ENCODE measurements at places on chromosomes 6 and 20. TPM values are rescaled to one million over a fixed set of nuclear protein-coding genes. Genes with fewer than 3 reads are reported as not detected.

- DNase-seq: peak; percentile 7
These were observed 166.8 kb downstream of the DST start for GRCh38 chr6:56475736-56476457.

GRCh38 chr6:155327326-155328073, 13.2 kb upstream of the TFB1M start:
- DNase-seq: peak; percentile 86

- no peak for DNase-seq
These were observed 169.3 kb upstream of the BTBD3 start for GRCh38 chr20:11748436-11748835.

LY6G5C gene
- 0.55 TPM for polyA plus RNA-seq

FOXQ1 gene
- polyA plus RNA-seq: 25.3 TPM

GRCh38 chr6:152595499-152595898, 41.7 kb downstream of the SYNE1 start:
- peak; percentile 16 for DNase-seq

ANGPT4 gene
- polyA plus RNA-seq: not detected

DNA sequence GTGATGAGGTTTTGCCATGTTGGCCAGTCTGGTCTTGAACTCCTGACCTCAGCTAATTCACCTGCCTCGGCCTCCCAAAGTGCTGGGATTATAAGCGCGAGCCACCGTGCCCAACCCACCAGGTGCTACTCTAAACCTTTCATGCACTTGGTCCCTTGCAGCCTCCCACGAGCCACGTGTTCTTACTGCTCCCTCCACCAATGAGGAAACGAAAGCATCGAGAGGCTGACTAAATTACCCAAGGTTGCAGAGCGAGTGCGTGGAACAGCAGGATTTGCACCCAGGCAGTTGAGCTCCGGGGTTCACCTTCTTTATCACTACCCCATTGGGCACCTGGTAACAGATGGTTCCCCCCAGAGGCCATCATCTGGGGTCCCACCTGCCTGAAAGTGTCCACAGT, 208.3 kb downstream of the LY86 start:
- DNase-seq: no peak

GRCh38 chr20:16363506-16364319, 209.5 kb downstream of the KIF16B start:
- DNase-seq: no peak

DNA sequence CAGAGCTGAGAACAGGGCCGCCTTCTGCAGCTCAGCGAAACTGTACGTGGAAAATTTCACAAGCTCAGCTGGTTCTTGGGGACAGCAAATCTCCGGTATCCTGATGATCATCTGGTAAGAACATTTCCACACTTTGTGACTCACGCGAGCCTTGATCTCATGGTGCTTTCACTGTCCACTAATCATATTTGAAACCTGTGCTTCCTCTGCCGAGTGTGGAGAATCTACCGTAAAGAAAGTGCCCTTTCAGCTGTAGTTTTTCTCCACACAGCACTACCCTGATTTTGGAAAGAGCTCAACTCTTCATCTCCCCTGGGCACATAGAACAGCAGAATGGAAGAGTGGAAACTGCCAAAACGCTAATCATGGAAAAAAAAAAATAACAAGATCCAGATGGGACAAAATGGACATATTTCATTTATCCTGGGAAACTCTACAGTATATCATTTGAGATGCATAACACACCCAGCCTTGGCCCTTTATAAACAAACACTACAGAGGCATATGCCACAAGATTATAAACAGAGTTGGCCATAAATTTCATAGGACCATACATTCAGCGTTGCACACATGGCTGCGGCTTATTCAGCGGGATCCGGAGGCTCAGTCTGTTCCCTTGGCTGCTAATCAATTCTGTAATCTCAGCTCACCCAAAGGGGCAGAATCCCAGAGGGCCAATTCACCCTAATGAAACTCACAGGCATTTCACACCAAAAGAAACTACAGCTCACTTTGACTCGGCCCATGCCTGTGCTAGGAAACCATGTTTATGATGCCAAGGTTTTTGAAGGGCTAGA, 434.5 kb downstream of the HDGFL1 start:
- DNase-seq: no peak

Data from HepG2 (cell line).